ENCODE measurements at places on chromosomes 2 and 18. TPM values are rescaled to one million over a fixed set of nuclear protein-coding genes. Genes with fewer than 3 reads are reported as not detected.

LCT gene
- not detected for total RNA-seq

DNA sequence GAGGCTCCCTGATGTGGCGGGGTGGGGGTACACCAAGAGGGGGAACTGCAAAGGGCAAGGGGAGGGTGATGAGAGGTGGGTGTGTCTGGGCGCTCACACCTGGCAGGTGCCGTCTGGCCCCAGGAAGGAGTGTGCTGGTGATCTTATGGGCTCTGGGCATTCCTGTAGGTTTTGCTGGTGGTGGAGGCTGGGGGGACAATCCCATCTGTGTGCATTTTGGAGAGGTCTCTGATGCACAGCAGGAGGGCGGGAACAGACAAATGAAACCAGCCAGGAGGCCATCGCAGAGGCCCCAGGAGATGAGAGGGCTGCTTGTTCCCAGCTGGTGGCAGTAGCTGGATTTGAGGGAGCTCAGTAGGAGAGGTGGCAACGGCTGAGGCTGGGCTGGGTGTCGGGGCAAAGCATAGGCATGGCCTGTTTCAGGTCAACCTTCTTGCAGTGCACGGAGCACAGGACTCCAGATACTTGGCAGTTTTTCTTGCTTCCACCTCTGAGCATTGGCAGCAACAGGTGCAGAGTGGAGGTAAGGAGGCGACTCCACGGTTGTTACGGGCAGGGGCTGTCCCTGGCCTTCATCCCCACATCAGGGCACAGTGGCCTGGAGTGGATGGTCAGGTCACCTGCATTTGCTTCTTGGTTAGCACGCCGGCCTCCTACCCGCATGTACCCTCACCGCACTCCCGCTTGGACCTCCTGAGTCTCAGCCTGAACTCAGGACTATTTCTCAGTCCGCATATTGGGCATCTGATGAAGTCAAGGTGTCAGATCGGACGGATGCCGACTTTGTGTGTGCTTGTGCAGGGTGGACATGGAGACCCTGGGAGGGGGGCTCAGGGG is 194.2 kb upstream of the HDAC4 start:
- no peak for DNase-seq

DNA sequence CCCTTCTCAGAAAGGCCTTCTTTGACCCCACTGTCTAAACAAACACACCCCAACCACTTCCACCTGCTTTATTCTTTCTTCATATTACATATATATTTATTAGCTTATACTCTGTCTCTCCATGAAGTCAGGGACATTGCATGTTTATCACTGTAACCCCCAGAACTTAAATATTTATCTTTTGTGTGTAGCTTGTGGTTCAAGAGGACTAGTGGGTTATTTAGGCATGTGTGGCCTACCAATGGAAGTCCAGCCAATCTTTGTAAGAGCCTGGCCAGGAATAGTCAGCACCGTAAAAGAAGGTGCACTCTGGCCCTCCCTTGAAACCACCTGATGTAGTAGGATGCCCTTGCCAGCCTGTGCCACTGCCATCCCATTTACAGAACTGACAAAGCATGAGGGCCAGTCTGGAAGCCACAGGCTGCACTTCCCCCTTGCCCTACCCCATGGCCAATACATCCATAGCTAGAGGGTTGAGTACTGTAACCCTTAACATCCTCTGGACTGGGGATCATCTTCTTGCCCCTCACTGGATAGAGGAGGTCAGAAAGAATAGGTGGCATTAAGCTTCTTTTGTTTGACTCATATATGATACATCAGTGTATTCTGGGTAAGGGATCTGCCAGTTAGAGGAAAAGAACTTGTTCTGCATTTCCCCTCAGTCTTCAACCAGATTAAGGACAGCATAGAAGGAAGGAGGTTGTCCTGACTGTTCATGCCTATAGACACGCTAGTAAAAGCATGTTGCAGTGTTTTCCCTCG is 4.9 kb downstream of the NEMP2 start:
- no peak for DNase-seq

- DNase-seq = peak; percentile 87
These were observed 99.0 kb downstream of the ZFP36L2 start for GRCh38 chr2:43127208-43127940.

SULT1C4 gene
- total RNA-seq = 2.7 TPM

DNA sequence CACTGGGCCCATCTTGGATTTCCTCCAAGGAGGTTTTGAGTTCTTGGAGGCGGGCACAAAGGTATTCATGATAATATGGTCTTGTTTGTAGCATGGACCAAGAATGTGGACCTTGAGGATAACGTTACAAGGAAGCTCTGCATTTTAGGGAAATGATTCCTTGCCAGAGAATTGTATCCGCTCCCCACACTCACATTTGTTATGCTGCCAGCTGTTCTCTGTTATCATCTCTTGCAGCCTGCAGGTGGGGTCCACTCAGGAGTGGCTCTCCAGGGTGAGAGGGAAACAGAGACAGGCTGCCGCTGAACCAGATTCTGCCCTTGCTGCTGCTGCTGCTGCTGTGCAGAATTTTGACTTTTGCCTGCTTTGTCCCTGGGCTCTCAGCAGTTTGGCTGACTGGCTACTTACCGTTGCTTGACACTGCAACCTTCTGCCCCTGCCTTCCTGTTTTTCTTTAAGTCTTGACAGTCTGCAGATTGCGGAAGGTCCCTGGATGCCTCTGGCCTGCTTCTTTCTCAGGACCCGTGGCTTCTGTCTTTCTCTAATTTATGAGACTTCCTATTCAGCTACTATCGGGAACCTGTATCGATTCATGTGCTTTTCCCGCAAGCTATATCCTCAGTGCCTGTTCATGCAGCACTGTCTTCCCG is 122.3 kb upstream of the DOCK10 start:
- no peak for DNase-seq

REG3G gene
- not detected for total RNA-seq

DNA sequence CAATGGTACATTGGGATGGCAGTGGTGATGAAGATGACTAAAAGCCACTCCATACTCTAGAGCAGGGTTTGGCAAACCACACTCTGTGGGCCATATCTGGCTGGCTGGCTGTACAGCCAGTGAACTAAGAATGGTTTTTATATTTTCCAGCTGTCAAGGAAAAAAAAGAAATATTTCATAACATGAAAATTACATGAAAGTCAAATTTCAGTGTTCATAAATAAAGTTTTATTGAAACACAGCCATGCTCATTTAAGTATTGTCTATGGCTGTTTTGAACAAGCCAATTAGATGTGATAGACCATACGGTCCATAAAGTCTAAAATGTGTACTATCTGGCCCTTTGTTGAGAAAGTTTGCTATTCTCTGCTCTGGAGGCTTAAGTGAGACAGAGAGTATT is 1.5 kb downstream of the TTC21B start:
- DNase-seq = no peak

TMEM198 gene
- total RNA-seq = 2.6 TPM

- DNase-seq = no peak
These were observed 613.3 kb downstream of the TSN start for GRCh38 chr2:122368576-122369243.

DNA sequence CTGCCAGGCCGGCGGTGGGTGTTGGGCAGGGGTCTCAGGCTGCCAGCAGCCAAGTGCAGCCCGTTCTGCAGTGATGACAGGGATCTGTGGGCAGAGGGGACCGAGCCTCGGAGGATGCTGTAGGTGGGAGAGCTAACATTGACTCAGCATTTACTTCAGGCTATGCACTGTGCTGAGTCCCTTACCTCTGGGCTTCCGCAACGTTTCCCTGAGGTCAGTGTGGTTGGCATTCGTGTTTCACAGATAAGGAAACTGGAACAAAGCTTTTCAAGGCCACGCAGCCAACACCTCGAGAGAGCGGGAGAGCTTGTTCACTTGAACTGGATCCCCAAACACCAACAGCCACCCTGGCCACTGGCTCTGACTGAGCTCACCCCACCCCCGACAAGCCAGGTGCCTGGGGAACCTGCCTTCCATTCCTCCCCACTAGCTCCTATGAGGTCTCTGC is 839 bp upstream of the GPR148 start:
- peak; percentile 38 for DNase-seq

- DNase-seq = no peak
These were observed 10.5 kb downstream of the EVX2 start for GRCh38 chr2:176072951-176073904.

DNA sequence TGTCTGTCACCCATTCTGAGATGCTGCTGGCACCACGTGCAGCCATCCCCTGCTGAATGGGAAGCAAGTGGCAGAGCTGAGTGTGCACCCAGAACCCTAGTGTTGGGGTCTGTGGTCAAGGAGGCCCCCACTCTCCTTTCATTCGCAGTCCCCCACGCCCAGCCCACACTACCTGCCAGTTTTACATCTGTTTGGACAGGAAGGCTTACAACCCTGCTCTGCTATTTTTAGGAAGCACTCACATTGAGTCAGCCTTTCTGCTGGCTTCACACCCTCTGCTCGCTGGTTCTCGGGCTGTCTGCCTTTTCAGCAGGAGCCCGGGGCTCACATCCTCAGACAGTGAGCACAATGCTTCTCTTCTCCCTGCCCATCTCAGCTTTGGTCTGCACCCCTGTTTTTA is 10.7 kb upstream of the ADCY3 start:
- no peak for DNase-seq

- no peak for DNase-seq
These were observed 1.5 kb downstream of the IKZF2 start for GRCh38 chr2:213149949-213150314.

DNA sequence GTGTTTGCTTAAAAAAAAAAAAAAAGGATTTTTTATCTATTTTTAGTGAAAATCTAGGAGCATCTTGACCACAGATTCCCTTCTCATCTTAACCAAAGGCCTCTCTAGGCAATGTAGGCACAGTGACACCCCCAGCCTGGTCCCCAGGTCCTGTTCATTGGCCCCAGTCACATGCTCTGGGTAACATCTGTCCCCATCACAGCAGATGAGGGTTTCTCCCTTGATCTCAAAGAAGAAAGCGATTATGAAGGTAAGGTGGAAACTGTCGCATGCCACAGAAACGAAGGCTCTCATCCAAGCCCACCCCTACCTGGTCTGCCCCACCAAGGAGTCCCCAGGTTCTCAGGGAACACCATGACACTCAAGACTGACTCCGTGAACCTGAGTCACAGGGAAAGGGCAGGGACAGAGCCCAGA is 4.7 kb downstream of the HS6ST1 start:
- DNase-seq = no peak

- DNase-seq = no peak
These were observed 665.3 kb downstream of the STK39 start for GRCh38 chr2:167581961-167582574.

DNA sequence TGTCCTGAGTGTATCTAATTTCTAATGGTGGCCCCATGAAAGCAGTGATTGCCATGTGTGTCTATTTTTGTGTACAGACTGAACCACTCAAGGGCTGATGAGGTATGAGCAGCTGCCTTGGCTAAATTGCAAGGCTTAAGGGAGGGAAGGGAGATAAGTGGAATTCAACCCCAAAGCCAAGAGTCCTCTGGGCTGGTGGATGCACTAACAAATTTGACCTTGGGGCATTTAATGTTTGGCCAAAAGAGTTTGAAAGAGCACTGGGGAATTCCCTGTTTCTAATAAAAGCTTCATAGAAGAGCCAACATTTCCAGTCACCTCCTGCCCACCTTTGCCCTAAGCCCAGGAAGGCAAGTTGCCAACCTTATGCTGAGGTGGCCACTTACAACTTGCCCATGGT is 172.1 kb downstream of the SETBP1 start:
- no peak for DNase-seq

GRCh38 chr2:85435220-85435958 is 16.9 kb downstream of the SH2D6 start:
- no peak for DNase-seq
